ENCODE measurements at places on chromosomes 2 and 18.
A peak's percentile ranks its signal among the peaks of the same experiment; 100 is the strongest.

GRCh38 chr2:224523626-224524577 is 61.3 kb downstream of the CUL3 start:
- DNase-seq, result no peak

- no peak for DNase-seq
Measured at GRCh38 chr2:153072077-153072476, 353.7 kb downstream of the ARL6IP6 start.

- DNase-seq, result no peak
Measured at GRCh38 chr2:132627536-132627935, 42.5 kb downstream of the LYPD1 start.

DNA sequence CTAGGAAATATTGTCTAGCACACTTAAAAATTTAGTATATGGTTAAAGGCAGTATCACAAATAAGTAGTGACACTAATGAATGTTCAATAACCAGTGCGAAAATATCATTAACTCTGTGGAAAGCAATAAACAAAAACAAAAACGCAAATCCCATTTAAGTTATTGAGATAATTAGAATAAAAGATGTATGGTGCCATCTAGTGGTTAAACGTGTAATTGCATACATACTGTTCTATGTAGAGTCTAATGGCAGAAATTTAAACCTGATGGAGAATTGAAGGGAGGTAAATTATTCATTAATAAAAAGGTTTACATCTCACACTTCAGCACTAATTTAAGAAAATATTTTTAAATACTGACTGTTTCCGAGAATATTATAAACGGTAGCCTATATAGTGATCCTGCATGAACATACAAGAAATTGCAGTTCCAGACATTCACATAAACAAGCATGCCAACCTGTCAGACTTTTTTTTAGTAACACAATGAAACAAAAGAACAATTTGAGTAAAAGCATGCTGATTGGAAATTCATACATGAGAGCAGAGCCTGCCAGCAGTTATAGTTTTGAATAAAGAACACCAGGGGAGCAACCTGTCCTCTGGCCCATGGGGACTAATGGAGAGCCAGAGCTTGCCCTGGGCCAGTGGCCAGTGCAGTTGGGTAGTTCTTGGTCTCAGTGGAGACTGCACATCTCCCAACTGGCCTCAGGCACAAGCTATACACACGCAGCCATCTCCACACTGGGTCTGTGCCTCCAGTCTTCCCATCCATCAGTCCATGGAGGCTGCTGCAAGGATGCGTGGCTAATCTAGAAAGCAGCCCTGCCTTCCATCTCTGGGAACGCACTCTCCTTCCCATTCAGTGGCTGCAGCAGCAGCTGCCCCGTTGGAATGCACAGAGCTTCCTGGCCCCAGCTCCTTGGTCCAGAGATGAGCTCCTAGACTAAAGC is 28.0 kb downstream of the GCG start:
- DNase-seq, result peak; percentile 64

- DNase-seq, result no peak
Measured at GRCh38 chr2:88517759-88518201, 65.3 kb upstream of the FOXI3 start.

DNA sequence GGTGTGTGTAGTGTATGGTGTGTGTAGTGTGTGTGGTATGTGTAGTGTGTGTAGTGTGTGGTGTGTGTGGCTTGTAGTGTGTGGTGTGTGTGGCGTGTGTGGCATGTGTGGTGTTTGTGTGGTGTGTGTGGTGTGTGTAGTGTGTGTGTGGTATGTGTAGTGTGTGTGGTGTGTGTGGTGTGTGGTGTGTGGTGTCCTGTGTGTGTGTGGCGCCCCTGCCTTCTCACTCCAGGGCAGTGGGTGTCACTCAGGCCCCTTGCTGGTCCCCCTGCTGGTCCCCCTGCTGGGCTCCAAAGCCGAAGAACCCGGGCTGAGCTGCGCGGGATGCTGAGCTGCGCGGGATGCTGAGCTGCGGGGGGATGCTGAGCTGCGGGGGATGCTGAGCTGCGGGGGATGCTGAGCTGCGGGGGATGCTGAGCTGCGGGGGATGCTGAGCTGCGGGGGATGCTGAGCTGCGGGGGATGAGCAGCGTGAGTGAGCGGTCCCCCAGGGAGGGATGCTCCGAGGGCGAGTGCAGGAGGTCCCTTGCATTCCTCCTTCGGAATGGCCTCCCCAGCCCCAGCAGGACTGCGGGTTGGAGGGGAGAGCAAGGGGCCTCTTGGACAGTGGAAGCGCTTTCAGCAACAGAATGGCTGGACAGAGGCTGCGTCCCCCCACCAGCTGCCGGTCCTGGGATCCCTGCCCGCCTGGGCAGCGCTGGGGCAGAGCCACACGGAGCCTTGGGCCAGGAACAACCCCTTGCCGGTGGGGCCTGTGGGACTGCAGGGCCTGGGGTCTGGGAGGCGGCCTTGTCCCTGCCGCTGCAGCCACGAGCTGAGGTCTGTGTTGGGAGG is 3.4 kb upstream of the RTP5 start:
- DNase-seq, result no peak

DNA sequence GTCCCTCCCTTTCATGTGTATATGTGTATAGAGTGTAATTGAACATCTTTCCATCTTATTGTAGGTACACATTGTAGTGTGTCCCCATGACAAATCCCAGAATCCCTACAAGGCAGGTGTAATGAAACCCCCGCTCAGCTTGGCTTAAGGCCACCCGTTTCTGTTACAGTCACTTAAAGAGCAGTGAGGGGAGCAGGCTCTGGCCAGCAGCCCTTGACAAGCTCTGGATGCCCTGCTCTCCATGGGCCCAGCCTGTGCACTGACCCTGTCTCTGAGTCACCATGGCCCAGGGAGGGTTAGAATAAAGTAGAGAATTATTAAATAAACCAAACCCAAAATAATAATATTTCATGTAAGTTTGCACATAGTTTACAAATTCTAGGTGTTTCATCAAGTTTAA is 17.2 kb upstream of the MAL start:
- DNase-seq, result no peak

GRCh38 chr2:101714118-101714517 is 16.6 kb downstream of the MAP4K4 start:
- DNase-seq, result no peak

DNA sequence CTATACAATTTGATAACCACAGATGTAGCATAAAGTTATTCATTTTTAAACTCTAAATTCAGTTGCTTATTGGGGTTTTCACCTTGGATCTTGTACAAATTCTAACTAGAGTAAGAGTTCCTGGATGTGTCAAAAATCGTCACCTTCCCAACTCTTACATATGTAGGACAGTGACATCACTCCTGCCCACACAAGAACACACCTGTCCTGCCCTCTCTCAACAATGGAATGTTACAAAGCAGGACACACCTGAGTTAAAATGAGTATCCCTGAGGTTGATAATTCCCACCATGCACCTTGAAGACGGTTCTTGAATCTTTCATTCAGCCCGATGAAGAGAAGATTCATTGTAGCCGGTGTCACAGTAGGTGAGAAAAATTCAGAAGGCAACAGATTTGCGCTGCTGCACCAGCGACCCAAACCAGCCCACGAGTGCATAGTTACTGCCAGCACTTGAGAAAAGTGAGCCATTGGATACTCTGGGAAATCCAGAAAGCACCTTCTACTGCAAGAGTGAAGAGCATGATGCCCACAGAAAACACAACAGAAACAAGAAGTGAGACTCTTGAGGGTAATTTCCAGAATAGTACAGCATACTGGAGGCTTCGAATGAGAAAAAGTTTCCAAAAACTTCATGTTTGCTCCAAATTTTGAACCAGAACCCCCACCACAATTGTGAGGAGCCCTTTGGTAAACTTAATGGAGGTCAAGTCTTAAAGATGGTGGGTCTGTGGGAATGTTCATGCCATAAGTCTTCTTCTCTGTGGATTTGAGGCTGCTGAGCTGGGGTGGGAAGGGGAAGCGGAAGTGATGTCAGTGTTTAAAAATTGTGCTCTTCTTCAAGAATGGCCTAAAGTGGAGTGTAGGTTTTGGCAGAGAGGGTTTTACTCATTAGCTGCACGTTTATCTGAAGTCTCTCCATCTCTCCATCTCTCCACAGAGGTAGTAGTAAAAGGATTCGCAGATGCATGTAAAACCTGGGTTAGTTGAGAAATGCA is 34.7 kb upstream of the ADAM23 start:
- DNase-seq, result no peak

GRCh38 chr2:195579776-195580555 is 77.1 kb upstream of the SLC39A10 start:
- no peak for DNase-seq
